Spinal cord (tissue), 10 donors: ENCODE measurements at places on chromosomes 1 and 21. TPM values are rescaled to one million over a fixed set of nuclear protein-coding genes. Genes with fewer than 3 reads are reported as not detected.

GRCh38 chr1:151949371-151950193, 40.3 kb upstream of the THEM4 start:
- DNase-seq: no peak

GRCh38 chr1:47621483-47621882, 183.6 kb downstream of the FOXD2 start:
- DNase-seq: no peak

GRCh38 chr21:36211660-36212512, 55.3 kb downstream of the DOP1B start:
- DNase-seq: no peak

SLC26A9 gene
- total RNA-seq: 0.30 TPM

GRCh38 chr1:44260792-44261170, 47.5 kb downstream of the DMAP1 start:
- DNase-seq: no peak

HUNK gene
- total RNA-seq: 4.8 TPM

GRCh38 chr1:170145061-170145460, 698 bp upstream of the NTMT2 start:
- no peak for DNase-seq

- no peak for DNase-seq
These were observed 19.8 kb downstream of the CNN3 start for GRCh38 chr1:94907136-94907535.

DNA sequence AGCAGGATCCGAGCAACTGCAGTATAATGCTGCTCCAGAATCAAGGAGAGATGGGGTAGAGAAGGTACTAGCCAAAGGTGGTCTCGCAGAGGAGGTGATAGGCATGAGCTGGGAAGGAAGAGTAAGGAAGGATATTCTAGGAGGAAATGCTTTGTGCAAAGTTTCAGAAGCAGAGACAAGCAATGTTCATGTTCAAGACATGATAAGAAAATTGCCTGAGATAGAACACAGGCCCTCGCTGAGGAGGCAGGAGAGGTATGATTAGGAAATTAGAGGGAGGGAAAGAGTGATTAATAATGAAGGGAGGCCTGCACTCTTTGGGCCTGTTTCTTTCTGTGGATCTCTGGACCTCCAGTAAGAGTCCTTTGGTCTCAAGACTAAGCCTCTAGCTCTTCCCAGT, 12.9 kb upstream of the ETV3 start:
- DNase-seq: no peak

OR2T29 gene
- not detected for total RNA-seq
